GOT3 (cell line): ENCODE measurements at places on chromosomes 6 and 20.

GRCh38 chr6:139608466-139609261 lies 234.2 kb upstream of the CITED2 start:
- DNase-seq: no peak

- DNase-seq: no peak
Measured at GRCh38 chr6:157013649-157014304, 236.6 kb downstream of the ARID1B start.

GRCh38 chr6:111087871-111088667 lies 766 bp downstream of the SLC16A10 start:
- no peak for DNase-seq

DNA sequence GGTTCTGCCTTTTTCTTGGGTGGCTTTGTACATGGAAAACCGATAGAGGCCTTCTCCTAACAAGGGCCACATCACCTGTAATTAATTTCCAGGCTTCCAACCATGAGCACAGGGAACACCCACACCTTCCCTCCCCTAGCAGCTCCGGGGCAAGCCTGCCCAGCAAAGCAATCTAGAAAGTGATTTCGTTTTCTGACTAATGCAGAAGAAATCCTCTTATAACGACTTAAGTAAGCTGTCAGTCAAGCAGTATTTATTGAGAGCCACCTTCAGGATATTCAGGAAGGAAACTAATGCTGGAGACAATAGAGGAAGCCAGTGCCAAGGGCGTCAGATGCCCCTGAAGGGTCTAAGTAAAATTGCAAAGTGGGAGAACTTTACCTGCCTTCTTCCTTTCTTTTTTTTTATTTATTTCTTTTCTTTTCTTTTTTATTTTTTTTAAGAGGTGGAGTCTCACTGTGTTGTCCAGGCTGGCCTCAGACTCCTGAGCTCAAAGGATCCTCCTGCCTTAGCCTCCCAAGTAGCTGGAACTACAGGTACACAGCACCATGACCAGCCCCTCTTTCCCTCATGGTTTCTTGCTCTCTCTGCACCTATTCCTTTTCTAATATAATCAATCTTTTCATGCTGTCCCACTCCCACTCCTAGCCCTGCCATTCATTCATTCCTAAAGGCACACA lies 67.5 kb upstream of the MBOAT1 start:
- no peak for DNase-seq

GRCh38 chr6:64774881-64775280 lies 932.1 kb downstream of the EYS start:
- no peak for DNase-seq

DNA sequence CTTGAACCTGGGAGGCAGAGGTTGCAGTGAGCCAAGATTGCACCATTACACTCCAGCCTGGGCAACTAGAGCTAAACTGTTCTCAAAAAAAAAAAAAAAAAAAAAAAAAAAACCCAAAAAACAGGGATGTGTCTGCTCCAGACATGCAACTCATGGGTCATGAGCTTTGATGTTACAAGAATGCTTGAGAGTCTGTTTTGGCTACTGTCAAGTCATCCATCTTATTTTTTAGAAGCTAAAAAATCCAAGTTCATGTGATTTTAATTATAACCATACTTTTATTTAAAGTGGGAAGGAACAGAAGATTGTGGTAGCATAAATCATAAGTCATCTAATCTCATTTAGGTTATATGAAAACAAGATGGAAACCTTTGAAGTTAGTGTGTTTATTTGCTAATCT lies 120.6 kb downstream of the PDE7B start:
- DNase-seq: no peak

DNA sequence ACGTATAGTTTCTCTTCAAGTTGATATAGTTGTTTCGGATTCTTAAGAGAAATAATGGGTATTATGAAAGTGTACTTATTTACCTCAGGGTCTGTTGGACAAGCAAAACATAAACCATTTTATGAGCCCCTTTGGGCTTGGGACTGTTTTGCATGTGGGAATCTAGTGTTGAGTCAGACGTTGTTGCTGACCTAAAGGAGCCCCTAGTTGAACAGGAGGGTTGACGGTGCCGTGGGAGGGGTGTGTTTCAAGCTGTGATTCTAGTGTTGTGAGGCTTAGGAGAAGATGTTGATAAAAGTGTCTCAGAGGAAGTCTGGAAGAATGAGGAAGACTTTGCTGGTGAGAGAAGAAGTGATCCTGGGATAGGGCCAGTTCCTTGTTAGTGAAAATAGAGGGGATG lies 140.0 kb downstream of the ARID1B start:
- DNase-seq: no peak

- no peak for DNase-seq
Measured at GRCh38 chr20:5843054-5843592, 92.9 kb downstream of the SHLD1 start.

- no peak for DNase-seq
Measured at GRCh38 chr6:48670546-48670945, 559.5 kb upstream of the PTCHD4 start.

DNA sequence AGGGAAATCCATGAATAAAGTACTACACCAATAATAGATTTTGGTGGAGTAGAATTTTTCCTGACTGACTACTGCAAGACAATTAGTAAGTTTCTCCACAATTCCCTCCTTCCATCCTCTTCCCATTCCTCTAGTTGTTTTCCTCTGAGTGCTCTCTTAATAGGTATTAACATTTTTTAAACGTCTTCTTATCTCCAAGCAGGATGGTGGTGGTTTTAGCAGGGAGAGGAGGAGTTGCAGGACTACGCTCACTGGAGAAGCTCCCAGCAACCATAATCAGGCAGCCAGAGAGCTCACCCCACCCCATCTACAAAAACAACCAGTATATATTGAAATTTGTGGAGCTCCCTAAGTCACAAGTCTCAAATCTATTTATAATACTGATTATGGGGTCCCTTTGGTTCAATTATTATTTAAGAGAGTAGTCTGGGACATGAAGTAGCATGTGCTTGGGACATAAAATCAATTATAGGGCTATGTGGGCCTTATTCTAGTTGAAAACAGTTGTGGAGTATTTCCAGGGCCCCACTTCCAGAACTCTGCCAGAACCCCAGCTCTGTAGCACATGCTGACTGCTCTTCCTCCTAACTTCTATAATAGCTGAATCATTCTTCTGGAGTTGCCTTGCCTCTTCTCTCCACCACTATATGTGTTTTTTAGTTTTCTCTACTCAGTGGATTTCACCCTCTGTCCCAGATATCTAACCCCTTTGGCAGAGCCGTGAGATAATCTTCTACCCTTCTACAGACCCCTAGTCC lies 49.8 kb downstream of the MYB start:
- no peak for DNase-seq

DNA sequence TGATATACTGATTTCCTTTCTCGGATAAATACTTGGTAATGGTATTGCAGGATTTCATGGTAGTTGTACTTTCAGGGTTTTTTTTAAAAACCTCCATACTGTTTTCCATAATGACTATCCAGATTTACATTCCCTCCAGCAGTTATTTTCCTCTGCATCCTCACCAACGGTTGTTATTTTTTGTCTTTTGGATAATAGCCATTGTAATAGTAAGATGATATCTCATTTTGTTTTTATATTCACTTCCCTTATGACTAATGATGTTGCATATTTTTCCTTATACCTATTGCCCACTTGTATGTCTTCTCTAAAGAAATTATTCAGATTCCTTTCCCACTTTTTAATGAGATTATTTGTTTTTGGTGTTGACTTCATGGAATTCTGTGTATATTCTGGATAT lies 231.0 kb downstream of the MEI4 start:
- no peak for DNase-seq

GRCh38 chr6:124963831-124964763 lies 1.9 kb downstream of the RNF217 start:
- no peak for DNase-seq

DNA sequence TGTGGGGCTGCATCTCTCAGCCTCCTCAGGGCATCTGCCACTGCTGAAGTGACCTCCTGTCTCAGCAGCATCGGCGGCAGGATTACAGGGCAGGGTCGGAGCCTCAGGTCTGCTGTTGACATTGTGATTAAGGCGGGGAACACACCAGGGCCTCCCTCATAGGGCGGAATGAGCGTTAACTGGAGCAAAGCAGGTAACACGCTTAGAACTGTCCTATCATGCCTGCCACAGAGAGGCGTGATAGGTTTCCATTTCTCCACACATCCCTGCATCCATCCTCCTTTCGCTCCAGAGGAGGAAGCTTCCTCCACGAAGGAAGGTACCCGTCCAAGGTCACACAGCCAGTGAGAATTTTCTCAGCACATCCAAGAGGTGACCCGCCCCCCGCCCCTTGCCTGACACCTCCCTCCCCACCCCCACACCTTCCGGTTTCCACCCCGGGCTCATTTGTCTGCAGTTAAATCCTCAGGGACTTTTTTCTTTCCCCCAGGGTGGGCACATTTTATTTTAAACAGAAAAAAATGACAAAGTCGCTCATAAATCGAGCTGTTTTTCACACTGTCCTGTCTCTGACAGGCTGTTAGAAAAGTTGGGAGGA lies 200.8 kb downstream of the TFAP2C start:
- no peak for DNase-seq

DNA sequence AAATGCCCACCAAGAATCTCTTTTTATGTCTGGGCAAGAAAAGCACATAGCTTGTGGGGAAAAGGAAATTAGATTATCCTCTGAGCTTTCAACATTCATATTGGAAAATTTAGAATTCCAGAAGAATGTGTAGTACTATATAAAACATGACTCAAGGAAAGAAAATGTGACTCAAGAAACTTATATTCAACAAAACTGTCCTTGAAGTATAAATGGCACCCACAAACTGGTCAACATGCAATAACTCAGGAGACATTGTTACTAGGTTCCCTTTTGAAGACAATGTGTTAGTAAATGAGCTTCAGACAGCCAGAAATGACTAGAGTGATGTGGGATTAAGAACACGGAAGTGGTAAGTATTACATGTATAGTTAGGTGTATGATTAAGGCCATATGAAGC lies 26.1 kb upstream of the TINAG start:
- no peak for DNase-seq

DNA sequence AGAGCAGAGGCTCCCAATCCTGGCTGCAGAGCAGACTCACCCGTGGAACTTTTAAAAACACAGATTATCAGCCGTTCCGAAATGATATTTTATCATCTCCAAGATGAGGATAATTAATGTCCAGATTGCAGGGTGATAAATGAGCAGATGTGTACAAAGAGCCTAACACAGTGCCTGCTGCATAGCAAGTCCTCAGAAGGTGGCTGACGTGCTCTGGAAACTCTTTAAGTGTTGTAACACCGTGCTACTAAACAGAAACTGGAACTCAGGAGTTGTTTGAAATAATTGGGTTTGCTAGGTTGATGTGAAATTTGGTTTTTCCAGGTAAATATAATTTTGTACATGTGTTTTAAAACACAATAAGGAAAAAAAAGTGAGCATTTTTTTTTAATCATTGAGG lies 118.0 kb downstream of the ARMC2 start:
- DNase-seq: no peak

GRCh38 chr6:165659945-165660856 lies 2.8 kb downstream of the PDE10A start:
- no peak for DNase-seq

DNA sequence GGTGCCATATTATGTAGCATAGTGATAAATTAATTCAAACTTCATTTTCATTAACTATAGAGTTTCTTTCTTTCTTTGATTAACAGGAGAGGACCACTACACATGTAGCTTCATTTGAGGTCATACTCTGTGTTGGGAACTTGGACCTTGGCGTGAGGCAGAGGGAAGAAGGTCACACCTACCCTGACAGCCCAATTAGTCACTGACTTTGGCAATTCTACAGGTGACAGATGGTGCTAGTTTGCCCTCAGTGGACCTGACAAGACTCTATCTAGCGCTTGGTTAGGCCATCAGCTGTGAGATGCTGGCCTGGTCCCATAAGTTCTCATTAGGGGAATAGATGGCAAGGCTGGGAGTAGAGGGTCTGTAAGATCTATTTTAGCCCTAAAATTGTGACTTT lies 14.2 kb downstream of the SLX4IP start:
- DNase-seq: no peak

GRCh38 chr6:66897576-66897975 lies 1190.5 kb upstream of the EYS start:
- no peak for DNase-seq

DNA sequence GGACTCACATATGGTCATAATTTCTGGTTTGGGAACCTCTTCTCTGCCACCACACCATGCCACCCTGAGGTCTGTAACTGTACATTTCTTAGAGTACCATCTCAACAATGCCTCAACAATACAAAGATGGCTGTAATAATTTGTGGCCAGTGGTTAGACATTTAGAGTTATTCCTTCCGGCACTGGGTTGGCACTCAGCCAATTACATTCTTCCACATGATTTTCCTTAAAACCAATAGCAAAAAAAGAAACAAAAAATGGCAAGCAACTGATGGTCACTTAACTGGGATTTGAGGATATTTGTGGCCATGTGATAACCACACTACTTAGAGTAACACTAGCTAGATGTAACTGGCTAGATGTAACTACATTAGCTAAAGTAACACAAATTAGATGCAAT lies 79.9 kb downstream of the SEL1L2 start:
- no peak for DNase-seq

GRCh38 chr6:136307351-136307750 lies 17.7 kb upstream of the BCLAF1 start:
- DNase-seq: no peak

- no peak for DNase-seq
Measured at GRCh38 chr20:12255461-12255970, 337.8 kb downstream of the BTBD3 start.

DNA sequence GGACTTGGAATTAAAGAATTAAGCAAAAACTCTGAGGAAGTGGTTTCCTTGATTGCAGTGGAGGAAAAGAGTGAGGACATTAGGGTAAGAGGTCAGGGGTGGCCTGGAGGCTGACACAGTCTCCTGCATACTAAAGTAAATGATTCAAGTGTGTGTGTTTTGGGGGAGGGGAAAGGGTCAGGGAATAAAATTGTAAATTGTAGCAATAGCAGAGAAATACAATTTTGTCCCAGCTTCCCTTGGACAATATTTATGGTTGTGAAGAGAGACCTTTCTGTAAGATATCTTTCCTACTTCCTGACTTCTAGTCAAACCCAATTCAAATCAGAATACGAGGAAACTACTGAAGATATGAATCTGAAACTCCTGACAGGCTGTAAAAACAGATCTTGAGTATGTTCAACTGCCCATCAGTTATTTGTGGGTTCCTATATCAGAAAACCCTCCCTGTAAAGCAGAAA lies 143.4 kb upstream of the HMGN3 start:
- no peak for DNase-seq

DNA sequence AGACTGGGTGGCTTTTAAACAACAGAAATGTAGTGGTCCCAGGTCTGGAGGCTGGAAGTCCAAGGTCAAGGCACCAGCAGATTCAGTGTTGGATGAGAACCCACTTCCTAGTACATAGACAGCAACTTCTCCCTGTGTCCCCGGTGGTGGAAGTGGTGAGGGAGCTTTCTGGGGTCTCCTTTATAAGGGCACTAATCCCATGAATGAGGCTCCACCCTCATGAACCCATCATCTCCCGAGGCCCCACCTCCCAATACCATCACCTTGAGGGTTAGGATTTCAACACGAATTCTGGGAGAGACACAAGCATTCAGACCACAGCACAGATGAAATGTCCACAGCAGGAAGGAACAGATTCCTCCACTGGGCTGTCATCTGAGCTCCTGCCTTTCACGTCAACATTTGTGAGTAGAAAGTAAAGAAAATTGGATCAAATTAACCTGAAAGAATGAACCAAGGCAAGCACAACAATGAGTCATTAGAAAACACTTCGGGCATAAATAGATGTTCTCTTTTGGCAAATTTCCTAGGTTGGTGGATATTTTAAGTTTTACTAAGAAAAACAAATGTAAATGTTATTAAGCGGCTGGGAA lies 130.7 kb downstream of the RNASET2 start:
- no peak for DNase-seq

GRCh38 chr6:88376768-88377387 lies 210.7 kb upstream of the CNR1 start:
- no peak for DNase-seq
